ENCODE measurements at places on chromosomes 5 and 9.

DNA sequence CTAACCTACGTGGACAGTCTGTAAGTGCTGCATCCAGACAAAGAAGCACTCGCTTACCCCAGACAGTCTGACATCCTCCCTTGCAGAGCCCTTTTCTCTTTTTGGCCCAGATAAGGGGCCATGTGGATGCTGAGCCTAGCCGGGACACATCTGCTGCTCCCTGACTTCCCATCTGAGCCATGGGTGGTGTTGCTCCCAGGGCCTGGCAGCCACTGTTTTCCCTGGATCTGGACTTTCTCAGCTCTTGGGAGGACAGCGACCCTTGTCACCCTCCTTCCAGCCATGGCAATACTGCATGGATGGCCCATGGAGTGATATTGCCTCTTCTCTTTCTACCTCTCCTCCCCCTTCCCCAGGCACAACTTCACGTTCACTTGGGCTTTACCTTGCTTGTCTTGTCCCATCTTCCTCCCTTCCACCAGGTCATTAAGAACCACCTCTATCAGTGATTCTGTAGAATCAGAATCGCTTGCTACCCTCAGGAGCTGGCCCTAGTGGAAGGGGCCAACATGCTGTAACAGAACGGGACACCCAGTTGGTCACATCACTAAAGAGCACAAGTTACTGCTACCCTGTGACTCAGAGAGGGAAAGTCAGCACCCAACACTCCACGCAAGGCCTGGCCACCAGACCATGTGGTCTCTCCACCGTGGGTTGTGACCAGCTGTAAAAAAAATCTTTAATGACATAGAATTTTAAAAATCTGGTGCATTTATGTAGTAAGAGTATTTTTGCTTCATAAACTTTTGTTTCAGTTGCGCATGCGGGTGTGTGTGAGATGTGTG, 4.4 kb downstream of the NEURL1B start:
- no peak for DNase-seq

GRCh38 chr9:16063241-16063591, 510.4 kb downstream of the CCDC171 start:
- no peak for DNase-seq

DNA sequence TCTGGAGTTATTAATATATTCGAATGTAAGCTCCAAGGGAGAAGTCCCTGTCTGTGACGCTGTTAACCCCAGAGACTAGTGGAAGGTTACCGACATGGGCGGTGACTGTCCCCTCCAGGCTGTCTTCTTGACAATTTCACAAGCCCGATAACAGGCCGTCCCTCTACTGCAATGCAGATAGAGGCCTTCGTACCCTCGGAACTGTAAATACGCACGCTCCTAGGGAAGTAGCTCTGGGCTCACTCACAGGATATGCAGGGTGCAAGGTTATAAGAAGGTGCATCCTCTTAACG, 680 bp upstream of the RFK start:
- no peak for DNase-seq

DNA sequence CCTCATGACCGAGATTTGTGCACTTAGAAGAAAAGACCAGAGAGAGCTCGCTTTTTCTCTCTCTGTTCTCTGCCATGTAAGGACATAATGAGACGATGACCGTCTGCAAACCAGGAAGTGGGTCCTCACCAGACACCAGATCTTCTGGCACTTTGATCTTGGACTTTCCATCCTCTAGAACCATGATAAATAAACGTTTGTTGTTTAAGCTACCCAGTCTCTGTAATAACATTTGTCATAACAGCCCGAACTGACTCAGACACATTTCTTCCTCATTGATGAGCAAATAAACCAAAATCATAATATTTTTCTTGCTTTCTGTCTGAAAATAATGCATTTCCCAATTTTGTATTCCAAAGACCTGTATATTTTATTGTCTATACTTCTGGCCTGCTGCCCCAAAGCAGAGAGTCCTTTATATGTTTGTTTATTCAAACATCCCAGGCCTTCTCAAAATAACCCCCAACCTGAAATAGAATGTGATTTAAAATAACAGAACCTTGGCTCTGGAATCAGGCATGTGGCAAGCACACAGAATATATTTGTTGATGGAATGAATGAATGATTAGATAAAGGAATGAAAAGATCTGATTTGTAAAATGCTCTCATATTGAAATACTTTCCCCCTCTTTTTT, 396.5 kb downstream of the ADGRV1 start:
- no peak for DNase-seq

GRCh38 chr9:36625006-36625615, 52.4 kb downstream of the MELK start:
- DNase-seq: peak; percentile 93

GRCh38 chr9:114248299-114248707, 74.6 kb upstream of the ORM1 start:
- no peak for DNase-seq
